ENCODE measurements at places on chromosomes 1 and 21.
A peak's percentile ranks its signal among the peaks of the same experiment; 100 is the strongest.

DNA sequence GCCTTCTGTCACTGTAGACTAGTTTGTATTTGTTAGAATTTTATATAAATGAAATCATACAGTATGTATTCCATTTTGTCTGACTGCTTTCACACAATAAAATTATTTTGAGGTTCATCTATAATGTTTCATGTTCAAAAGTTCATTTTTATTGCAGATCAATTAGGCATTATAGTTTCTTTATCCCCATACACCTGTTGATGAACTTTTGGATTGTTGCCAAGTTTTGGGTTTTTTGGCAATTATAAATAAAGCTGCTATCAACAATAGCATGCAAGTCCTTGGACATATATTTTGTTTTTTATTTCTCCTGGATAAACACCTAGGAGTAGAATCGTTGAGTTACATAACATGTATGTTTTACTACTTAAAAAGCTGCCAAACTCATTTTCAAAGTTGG, 47.1 kb upstream of the FAM3B start:
- no peak for DNase-seq

GRCh38 chr1:98049370-98050135, 128.7 kb upstream of the DPYD start:
- DNase-seq: no peak

- DNase-seq: no peak
These were observed 124.8 kb upstream of the GORAB start for GRCh38 chr1:170407138-170407537.

- DNase-seq: no peak
These were observed 98.7 kb upstream of the RGS1 start for GRCh38 chr1:192476802-192477298.

DNA sequence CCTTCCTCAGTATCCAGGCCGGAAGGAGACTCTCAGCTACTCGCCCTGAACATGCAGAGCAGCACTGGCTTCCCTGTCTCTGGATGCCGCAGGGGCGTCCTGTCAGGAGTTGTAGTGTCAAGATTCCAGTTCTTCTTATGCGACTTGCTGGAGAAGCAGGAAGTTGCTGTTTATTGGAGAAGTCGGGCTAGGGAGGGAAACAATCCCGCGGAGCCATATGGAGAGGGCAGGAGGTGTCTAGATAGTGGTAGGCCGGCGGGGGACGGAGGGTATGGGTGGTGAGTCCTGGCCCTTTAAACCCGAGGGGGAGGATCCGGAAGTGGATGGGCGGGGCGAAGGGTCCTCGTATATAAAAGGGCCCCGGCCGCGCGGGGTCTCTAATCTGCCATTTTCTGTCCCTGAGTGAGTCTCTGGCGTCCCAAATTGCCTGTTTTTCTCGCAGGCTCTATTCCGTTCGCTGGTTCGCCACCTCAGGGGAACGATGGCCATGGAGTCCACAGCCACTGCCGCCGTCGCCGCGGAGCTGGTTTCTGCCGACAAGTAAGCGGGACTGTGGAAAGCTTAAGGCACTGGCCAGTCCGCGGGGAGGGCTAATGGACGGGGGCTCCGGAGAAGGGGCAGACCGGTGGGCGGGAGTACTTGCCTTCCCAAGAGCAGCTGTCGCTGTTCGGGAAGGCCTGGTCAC, at the start of gene NASP:
Gene NASP, plus strand, starts transcription at position 376 of the 685 bp plus-strand sequence. Its CDS starts 106 bp downstream, at position 482.
- peak; percentile 87 for DNase-seq

GRCh38 chr1:63792152-63792551, 18.3 kb downstream of the ROR1 start:
- no peak for DNase-seq

GRCh38 chr1:246139745-246140182, 367.3 kb downstream of the SMYD3 start:
- no peak for DNase-seq

DNA sequence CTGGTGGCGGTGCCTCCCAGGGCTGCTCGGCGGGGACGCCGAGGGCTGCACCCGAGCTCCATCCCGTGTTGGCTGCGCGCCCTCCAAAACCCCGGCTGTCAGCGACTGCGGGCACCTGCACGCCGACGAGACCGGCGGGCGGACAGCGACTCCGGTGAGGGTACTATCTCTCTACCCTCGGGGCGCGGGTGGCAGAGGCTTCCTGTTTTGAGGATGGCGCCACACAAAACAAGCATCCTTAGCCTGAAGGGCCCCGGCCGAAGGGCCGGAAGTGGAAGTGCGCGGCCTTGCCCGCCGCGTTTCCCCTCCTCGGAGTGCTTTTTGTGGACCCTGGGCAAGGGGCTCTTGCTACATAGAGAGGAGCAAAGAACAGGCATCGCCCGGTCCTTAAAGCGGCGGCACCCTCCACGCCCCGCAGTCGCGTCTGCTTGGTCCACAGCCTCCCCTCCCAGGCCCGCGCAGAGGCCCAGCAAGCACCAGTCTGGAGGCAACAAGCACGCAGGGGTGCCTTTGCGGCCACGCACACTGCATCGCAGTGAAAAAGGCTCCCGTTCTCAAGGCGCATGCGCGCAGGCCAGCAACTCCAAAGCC, 561 bp upstream of the COQ8A start:
- DNase-seq: no peak

- no peak for DNase-seq
These were observed 9.9 kb upstream of the NCF2 start for GRCh38 chr1:183600136-183600535.

GRCh38 chr1:43492826-43493225, 37.9 kb upstream of the PTPRF start:
- DNase-seq: no peak

- DNase-seq: no peak
These were observed 28.9 kb downstream of the TAS1R2 start for GRCh38 chr1:18830596-18830995.

GRCh38 chr1:101220906-101221305, 15.9 kb upstream of the S1PR1 start:
- DNase-seq: no peak

GRCh38 chr1:17886386-17886785, 131.3 kb downstream of the ACTL8 start:
- DNase-seq: no peak

- no peak for DNase-seq
These were observed 19.8 kb downstream of the CSF1 start for GRCh38 chr1:109930252-109930993.

- DNase-seq: no peak
These were observed 109.6 kb downstream of the AKT3 start for GRCh38 chr1:243740255-243740999.

- DNase-seq: no peak
These were observed 362.5 kb upstream of the CHRM3 start for GRCh38 chr1:239023732-239024360.

DNA sequence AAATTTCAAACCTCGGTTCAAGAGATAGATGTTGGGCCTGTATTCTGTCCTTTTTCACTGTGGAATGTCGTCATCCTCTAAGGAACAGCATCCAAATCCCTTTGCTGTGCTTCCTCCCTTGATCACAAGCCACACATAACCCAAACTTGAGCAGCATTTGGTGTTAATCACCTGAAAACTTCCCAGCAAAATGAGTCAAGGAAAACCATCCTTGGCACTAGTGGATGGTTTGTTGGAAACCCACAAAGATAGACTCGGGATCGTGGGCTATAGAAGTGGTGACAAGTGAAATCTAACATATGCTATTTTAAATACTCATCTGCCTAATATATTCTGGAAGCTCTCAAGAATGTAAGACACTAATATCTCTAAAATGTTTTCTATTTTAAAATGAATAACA, 459.1 kb downstream of the SETD4 start:
- no peak for DNase-seq

DNA sequence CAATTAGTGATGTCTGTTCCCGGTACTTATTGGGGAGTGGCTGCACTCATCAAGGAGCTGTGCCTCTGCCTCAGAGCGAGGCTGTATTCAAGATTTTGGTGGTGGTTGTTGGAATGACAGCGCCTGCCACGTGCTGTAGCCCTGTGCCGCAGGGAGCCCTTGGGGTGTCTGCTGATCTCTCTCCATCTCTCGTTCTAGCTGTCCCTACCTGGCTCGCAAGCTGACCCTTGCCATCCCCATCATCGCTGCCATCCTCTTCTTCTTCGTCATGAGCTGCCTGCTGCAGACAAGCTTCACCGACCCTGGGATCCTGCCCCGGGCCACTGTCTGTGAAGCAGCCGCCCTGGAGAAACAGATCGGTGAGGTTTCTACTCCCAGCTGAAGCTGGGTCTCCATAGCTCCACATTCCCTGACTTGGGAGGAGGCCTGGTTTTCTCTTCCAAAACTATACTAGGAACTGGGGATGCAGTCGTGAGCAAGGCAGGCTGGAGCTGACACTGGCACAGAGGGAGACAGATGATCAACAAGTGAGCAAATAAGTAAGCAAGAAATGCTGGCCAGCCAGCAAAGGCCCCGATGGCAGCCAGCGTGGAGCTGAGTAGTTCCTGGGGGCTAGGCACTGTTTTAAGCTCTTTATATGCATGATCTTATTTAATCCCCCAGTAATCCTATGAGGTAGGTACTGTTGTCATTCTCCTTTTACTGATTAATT, 5.9 kb downstream of the ZDHHC18 start:
- DNase-seq: no peak

Data from NCI-H526 treated with DMSO at 0.1 percent for 48 hours (cell line).